ENCODE measurements at places on chromosomes 2 and 18.
A peak's percentile ranks its signal among the peaks of the same experiment; 100 is the strongest.

GRCh38 chr2:102269200-102269524, 42.2 kb upstream of the IL1RL1 start:
- DNase-seq: no peak

GRCh38 chr2:40404517-40404916, 47.4 kb downstream of the SLC8A1 start:
- DNase-seq: no peak

GRCh38 chr2:235391921-235392615, 101.8 kb upstream of the AGAP1 start:
- no peak for DNase-seq

- peak; percentile 59 for DNase-seq
These were observed at the start of the genes ATRAID and SLC5A6 for GRCh38 chr2:27211943-27212625. TSS of gene ATRAID (plus strand) at chr2:27212041. CDS start at chr2:27212369, 328 bp downstream. TSS of gene SLC5A6 (minus strand) at chr2:27212268. CDS start at chr2:27207650, 4,618 bp downstream.

GRCh38 chr18:3741333-3741732, 291.4 kb downstream of the TGIF1 start:
- DNase-seq: no peak

GRCh38 chr2:96945014-96945413, 41.4 kb downstream of the FAM178B start:
- no peak for DNase-seq

DNA sequence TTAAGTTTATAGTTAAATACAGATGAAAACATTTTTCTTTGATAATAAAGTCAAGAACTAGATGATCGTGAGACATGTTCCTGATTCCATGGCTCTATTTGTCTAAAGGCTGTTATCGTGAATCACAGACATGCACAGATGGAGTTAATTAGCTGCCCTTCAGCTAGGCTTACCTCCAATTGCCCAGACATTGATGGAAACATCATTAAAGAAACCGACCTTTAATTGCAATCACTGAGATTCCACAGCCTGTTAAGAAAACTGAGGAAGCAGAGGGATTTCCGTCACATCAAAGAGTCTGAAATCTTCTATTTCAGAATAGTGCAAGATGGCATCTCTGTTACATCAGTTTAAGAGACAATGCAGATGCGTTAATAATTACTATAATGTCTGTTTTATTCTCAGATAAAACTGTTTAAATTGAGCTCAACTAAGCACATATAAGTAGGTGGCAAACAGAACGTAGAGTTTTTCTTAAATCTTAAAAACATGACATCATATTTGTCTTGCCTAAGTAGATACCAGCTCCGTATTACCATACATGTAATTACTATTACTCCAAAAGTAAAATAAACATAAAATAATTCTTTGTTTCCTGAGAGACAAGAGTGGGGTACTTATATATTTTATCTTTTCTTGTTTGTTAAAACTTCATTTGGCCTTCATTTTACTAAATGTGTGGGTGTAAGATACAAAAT, 23.9 kb upstream of the CRACDL start:
- no peak for DNase-seq

DNA sequence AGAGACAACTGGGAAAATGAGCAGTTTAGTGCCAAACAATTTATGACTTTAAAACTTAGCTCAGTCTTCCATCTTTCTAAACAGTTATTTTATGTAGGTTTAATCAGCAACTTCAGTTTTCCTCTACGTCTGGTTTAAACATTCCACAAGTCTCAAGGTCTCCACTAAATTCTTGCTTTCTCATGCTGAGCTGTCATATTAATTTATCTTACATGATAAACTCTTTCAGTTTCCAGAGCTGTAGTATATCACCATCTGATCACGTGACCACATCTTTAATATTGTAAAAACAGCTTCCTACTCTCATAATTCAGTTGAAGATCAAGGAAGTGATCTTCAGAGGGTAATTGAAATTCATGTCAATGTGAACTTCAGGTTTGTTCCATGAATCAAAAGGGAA, 158.6 kb downstream of the ZNF804A start:
- no peak for DNase-seq

GRCh38 chr2:43818761-43819160, 19.9 kb downstream of the ABCG5 start:
- no peak for DNase-seq

- DNase-seq: no peak
These were observed 466.5 kb downstream of the METTL4 start for GRCh38 chr18:2104620-2105462.

GRCh38 chr2:106054880-106055655, 139.0 kb downstream of the UXS1 start:
- DNase-seq: no peak

- DNase-seq: no peak
These were observed 6.3 kb upstream of the DRC1 start for GRCh38 chr2:26395394-26395793.

DNA sequence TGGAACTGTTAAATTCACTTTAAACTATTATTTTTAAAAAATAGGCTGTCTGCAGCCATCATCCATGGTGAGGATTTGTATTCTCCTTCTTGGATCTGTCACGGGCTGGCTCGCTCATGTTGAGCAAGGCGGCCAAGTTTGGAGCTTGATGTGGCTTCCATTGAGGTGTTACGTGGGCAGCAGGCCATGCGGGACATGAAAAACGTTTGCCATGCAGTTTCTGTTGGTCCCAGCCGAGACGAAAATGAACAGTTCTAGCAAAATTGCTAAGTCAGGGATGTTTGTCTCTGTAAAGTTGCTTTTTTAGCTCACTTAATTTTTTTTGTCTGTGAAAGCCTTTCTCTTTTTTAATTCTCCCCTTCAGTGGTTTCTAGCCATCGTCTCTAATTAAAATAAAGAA, 70.2 kb upstream of the MGAT5 start:
- no peak for DNase-seq

DNA sequence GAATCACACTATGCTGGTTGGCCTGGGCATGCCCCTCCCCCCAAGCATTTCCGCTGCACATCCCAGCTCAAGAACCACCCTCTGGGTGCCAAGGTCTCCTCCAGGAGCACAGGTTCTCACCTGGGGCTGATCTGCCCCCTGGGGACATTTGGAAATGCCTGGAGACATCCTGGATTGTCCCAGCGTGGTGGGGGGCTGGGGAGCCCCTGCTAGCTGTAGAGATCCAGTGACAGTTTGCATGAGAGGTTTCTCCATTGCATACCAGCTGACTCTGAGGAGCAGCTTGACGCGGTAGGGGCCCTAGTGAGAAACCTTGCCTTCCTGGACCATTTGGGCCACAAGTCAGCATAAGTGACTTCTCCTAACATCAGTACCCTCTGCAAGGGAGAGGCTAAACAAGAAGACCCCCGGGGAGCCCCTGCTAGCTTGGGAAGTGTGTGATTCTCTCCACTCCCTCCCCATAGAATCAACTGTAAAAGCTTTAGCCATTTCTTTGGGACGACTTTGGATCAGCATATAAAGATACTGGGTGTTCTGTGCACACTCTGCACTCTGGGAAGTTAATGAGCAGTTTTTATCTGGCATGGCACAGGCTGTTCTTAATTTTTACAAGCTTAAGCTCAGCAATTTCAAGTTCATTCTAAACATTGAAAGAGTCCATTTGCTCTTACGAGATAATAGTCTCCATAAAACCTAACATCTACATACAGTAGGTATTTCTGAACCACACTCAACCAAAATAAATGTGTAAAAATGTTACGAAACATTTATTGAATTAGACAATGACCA, 94.1 kb downstream of the GBX2 start:
- no peak for DNase-seq

GRCh38 chr2:176122052-176122682, 352 bp upstream of the HOXD9 start:
- DNase-seq: no peak

- no peak for DNase-seq
These were observed 74.4 kb upstream of the COPS8 start for GRCh38 chr2:237011206-237011795.

DNA sequence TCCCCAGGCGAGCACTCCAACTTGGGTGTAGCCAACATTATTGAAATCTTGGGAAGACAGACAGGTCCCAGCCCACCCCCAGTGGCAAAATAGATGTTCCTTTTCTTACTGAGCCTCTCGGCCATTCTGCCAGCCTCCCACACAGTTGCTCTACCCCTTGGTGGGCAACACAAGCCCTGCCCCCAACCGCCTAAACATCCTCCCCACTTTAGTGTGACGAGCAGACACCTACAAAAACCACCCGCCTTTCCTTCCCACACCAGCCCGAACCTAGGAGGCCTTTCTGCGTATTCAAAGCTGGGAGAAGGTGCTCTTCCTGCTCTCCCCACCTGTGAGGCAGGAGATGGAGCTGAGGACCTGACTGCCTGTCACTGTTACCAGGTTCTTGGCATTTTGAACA, 58.6 kb upstream of the CAB39 start:
- DNase-seq: no peak

GRCh38 chr2:220814441-220814840, 757.7 kb downstream of the EPHA4 start:
- no peak for DNase-seq

DNA sequence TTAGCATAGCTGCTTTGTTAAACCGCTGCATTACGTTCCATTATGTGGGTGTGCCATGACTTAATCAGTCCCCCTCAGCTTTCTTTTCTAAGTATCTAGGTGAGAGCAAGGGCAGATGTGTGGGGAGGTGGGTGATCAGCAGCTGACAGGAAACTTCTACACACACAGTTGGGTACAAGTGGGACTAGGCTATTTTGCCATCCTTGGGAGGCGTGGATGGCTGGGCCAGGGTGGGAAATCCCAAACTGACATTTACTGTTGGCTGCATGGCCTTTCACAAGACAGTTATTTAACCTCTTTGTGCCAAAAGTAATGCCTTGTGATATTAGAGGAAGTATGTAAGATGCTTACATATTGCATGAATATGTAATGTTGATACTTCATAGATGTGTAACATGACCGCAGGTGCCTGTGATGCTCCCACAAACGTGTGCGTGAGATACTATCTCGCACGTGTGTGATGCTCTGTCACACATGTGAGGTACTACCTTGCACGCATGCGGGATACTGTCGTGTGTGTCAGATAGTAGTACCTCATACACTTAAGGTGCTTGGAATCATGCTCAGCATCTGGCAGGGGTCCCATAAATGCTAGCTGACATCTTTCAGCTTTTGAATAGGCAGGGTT, 314.5 kb downstream of the PRKCE start:
- no peak for DNase-seq

- no peak for DNase-seq
These were observed 219.7 kb upstream of the CHST9 start for GRCh38 chr18:27404855-27405254.

DNA sequence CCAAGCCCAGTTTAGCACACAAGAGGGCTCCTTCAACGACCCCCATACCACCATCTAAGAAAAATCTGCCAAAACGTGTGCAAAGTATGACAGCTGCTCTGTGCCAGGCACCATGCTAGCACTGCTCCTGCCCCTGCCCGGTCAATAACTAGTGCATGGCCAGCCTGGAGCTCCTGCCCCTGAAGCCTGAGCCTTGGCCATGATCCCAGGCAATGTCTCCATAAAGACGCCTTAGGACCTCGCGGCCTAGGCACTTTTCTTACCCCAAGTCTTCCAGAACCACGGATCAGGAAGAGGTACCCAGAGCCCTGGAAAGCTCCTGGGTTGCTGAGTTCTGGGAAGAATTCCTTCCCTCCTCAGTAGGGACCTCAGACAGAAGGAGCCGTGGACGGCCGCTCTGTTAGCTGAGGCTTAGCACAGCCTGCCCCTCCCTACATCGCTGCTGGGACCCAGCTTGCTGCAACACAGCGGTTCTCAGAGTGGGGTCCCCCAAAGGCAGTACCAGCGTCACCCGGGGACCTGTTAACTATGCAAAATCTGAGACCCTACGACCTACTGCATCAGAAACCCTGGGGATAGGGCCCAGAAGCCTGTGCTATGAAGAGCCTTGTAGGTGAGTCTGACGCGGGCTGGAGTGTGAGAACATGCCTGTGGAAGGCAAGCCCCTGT, 117.8 kb upstream of the TWIST2 start:
- no peak for DNase-seq

GRCh38 chr2:241391892-241392665, 36.0 kb downstream of the FARP2 start:
- no peak for DNase-seq

GRCh38 chr2:190277234-190278112, 42.2 kb downstream of the HIBCH start:
- no peak for DNase-seq

DNA sequence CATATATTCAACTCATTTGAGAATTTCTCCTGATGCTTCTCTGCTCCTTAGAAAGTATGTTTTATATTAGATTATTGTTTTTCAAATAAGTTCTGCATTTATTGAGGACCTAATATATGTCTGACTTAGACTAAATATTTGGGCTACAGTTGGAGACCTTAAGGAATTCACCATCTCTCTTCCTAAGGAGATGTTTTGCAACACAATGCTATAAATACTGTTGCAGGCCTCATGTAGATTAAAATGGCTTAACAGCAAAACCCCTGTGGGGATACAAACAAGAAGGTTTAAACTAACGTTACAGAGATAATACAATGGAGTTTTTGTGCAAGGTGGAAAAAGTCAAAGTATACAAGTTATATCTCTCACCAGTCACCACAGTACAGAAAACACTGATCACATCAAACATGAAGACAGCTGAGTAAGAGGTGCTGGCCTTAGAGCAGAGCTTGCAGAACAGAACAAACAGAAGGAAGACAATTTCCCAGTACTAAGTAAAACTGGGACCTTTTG, 20.1 kb upstream of the BMPR2 start:
- DNase-seq: no peak

- no peak for DNase-seq
These were observed 523 bp downstream of the KCTD1 start for GRCh38 chr18:26547646-26548414.

DNA sequence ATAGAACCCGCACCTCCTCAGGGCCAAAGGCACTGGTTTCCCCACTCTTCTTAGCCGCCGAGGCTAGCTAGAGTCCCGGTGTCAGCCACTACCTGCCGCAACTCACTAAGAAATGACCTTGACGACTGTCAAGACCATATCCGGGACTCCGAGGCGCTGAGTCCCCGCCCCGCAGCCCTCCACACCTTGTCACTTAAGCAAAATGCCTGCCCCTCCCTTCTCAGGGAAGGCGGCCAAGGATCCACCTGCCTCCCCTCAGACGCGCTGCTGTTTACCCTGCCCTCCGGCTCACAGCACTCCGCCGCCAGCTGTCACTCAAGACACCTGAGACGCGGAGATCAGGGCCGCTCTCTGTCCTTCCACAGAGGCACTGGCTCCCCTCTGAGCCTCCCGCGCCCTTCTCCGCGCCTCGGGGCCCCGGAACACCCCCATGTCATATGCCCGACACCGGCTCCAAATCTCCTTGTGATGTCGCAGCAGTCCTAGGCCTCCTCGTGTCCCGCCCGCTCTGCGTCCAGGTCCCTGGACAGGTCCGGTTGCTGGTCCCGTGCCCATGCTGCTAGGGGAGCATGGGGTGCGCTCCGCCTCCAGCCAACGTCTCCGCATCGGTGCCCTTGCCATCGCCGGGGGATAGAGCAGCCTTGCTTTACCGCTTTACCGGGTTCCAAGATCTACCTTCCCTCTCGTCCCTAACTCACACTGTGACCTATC, 32.5 kb upstream of the REG3G start:
- no peak for DNase-seq
